ENCODE measurements at places on chromosomes 6 and 20. TPM values are rescaled to one million over a fixed set of nuclear protein-coding genes. Genes with fewer than 3 reads are reported as not detected.

- no peak for DNase-seq
Measured at GRCh38 chr20:57625181-57625958, 5.1 kb upstream of the ZBP1 start.

DNA sequence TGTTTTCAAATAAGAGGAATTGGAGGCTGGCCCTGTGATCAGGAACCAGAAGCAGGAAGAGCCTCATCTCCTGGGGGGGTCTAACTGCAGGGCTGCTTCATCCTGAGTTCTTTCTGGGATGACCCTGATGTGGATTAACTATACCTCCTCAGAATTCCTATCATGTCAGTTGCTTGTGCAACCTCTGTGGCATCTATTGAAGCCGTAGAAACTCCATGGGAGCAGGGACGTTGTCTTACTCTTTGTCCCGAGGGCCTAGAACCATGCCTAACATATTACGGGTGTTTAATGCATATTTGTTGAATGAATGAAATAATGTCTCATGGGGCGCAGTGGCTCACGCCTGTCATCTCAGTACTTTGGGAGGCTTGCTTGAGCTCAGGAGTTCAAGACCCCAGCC is 110.1 kb upstream of the AGPAT4 start:
- DNase-seq = no peak

- no peak for DNase-seq
Measured at GRCh38 chr6:147704691-147705090, 196.2 kb downstream of the SAMD5 start.

GRCh38 chr6:36699348-36699747 is 1.7 kb downstream of the RAB44 start:
- DNase-seq = no peak

GRCh38 chr6:17159240-17159639 is 57.4 kb downstream of the STMND1 start:
- no peak for DNase-seq

The FAM83D gene
- 15.4 TPM for total RNA-seq

The UNC5CL gene
- 1.6 TPM for total RNA-seq
